ENCODE measurements at places on chromosomes 12 and 14. TPM values are rescaled to one million over a fixed set of nuclear protein-coding genes. Genes with fewer than 3 reads are reported as not detected.

Gene RAD52
- 13.0 TPM for total RNA-seq

Gene BLOC1S1
- total RNA-seq, result 42.3 TPM

Gene PSMC6
- 70.5 TPM for total RNA-seq

Gene TSPAN19
- not detected for total RNA-seq

Gene NOPCHAP1
- 6.3 TPM for total RNA-seq

Gene CACNA1C
- total RNA-seq, result 7.3 TPM

Gene FGF23
- under 0.01 TPM for total RNA-seq

Gene ITGB7
- total RNA-seq, result 1.6 TPM

Gene TOMM20L
- not detected for total RNA-seq

Gene KRT72
- total RNA-seq, result not detected

Gene LRRK2
- total RNA-seq, result 11.0 TPM

Gene GALNT16
- total RNA-seq, result 8.4 TPM

Gene ACOT4
- total RNA-seq, result 0.52 TPM

Gene TRAF3
- total RNA-seq, result 5.7 TPM

Gene FOXA1
- not detected for total RNA-seq

Gene GYS2
- total RNA-seq, result not detected

Gene LRRC23
- 12.5 TPM for total RNA-seq

Gene KRT82
- not detected for total RNA-seq

Gene SLC17A8
- total RNA-seq, result under 0.01 TPM

Gene CDKL1
- 8.4 TPM for total RNA-seq

Gene CLEC6A
- total RNA-seq, result under 0.01 TPM

Gene YBX3
- total RNA-seq, result 172 TPM

Gene KLHDC1
- total RNA-seq, result 20.9 TPM

Gene ARPC3
- 99.2 TPM for total RNA-seq

Gene PDZRN4
- total RNA-seq, result 1.6 TPM

Gene TEX22
- under 0.01 TPM for total RNA-seq

Gene ACOT6
- not detected for total RNA-seq

Gene COCH
- 3.1 TPM for total RNA-seq

Gene MAP1LC3B2
- total RNA-seq, result not detected

Gene C1QL4
- total RNA-seq, result not detected

Gene TMBIM6
- 185 TPM for total RNA-seq

Gene HIF1A
- 42.3 TPM for total RNA-seq

Gene ACSS3
- total RNA-seq, result 14.6 TPM

Gene NINJ2
- total RNA-seq, result 2.6 TPM

Gene AVPR1A
- total RNA-seq, result 14.1 TPM

Gene AGAP2
- total RNA-seq, result 2.1 TPM

Gene CPNE8
- total RNA-seq, result 4.7 TPM
